Mesendoderm (in vitro differentiated cells): ENCODE measurements at places on chromosomes 5 and 9.

- no peak overlapping the region for H3K27ac ChIP-seq
- H3K4me3 ChIP-seq, result no peak overlapping the region
- H3K27me3 ChIP-seq, result no peaks in the 10 kb centered on the region
- no peaks in the 10 kb centered on the region for H3K4me1 ChIP-seq
Observed at GRCh38 chr9:104555521-104555920, 13.4 kb upstream of the OR13C8 start.

DNA sequence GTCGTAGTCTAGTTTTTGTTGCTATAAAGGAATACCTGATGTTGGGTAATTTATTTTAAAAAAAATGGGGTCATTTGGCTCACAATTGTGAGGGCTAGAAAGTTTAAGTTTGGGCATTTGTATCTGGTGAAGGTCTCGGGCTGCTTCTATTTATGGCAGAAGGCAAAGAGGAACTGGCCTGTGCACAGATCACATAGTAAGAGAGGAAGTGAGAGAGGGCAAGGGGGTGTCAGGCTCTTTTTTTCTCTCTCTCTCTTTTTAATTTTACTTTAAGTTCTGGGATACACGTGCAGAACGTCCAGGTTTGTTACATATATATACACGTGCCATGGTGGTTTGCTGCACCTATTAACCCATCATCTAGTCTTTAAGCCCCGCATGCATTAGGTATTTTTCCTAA, 453.3 kb downstream of the DIRAS2 start:
- H3K27ac ChIP-seq, result no peak overlapping the region
- H3K4me3 ChIP-seq, result no peak overlapping the region
- H3K36me3 ChIP-seq, result no peaks in the 10 kb centered on the region

DNA sequence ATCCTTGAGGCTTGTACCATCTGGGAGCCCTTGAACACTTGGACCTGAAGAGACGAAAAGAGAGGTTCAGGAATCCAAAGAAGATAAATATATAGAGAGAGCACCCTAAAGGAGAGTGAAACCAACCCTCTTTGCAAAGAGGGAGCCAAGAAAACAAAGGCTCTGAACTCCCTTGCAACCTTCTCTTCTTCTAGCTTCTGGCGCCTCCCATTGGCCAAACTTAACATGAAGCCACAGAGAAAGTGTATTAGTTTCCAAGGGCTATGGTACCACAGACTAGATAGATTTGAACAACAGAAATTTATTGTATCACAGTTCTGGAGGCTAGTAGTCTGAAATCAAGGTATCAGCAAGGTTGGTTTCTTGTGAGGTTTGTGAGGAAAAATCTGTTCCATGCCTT, 175.1 kb downstream of the HCN1 start:
- H3K27me3 ChIP-seq, result no peaks in the 10 kb centered on the region
- H3K4me3 ChIP-seq, result no peak overlapping the region
- no peak overlapping the region for H3K27ac ChIP-seq

DNA sequence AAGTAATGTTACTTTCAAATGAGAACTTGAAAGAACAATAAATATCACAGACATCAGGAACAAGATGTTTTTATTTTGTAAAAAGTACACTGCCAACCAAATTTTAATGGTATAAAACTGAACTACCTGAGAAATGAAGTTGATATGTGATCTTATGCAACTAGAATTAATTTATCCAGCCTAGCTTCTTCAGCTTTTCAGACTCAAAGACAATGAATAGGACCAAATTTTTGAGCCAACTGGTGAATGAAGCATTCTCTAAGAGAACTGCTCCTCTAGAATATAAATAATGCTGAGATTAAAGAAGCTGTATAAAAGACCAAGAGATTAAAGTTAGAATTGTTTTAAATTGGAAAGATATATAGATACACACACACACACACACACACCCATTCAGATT, 9.9 kb downstream of the CDC14B start:
- no peaks in the 10 kb centered on the region for H3K27me3 ChIP-seq
- peaks cover 4% of the 10 kb centered on the region for H3K4me1 ChIP-seq
- no peak overlapping the region for H3K27ac ChIP-seq
- no peaks in the 10 kb centered on the region for H3K36me3 ChIP-seq

DNA sequence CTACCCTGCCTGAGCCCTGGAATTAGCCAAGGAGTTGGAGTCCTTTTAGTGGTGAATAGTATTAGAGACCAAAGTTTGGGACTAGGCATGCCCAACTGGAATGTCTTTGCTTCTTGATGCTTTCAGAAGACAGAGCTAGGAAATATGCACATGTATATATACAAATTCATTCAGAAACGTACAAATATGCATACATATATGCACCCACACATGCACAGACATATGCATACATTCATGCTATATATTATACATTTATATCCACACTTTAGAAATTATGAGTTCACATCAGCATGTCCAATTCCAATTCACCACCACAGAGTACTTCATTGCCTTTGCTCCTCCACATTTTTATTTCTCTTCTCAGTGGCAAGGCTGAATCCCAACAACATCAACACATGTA, 398.3 kb upstream of the MPDZ start:
- no peak overlapping the region for H3K27ac ChIP-seq
- DNase-seq, result no peak
- no peak overlapping the region for H3K4me3 ChIP-seq
- H3K4me1 ChIP-seq, result peaks cover 2% of the 10 kb centered on the region

DNA sequence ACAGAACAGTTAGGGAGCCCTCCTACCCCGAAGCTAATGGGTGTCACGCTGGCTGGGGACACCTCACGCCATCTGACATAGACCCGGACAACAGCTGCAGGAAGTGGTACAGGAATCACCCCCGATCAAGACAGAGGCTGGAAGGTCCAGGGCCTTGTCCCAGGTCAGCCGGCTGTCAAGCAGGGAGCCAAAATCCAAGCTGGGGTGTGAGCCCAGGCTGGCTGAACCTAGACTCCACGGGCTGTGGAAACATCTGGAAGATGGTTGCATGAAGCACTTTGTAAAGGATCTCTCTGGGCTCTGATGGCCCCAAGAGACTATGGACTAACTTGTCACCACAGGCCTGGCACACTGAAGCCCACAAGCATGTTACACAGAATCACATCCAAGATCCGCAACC, 68.9 kb upstream of the STXBP1 start:
- no peak overlapping the region for H3K27ac ChIP-seq
- H3K4me3 ChIP-seq, result no peak overlapping the region

DNA sequence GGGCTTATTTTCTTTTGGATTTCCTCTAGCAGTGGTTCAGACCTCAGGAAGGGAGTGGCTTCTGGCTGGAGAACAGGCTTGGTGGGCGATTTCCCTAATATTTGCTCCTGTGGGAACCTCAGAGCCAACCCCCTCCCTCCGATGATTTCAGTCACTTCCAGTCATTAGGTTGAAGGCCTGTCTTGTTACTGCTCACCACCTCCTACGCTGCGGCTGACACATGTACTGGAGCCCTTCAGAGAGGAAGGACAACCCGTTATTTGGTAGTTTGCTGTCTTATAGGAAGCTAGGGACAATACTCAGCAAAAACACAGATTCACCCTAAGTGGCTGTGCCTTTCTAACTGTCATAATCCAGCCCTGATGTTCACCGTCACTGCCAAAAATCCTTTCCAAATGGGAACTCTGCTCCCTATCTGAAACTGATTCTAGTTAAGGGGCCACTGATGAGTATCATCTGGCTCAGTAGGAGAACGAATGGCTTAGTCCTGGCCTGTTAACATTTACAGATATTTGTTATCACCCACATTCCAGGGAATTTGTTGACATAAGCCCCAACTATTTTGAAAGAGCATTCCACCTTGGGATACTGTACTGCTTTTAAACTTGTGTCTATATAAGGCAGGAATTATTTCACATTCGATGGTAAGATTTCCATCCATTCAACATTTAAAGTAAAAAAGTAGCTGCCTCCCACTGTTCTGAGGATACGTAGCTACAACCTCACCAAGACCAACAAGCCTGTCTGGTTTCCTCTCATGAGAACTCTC, 29.3 kb upstream of the ANKH start:
- no peaks in the 10 kb centered on the region for H3K36me3 ChIP-seq
- peak; percentile 76 for DNase-seq
- no peak overlapping the region for H3K4me3 ChIP-seq
- H3K27me3 ChIP-seq, result no peaks in the 10 kb centered on the region

GRCh38 chr9:134212809-134213507, 48.6 kb upstream of the RNU6ATAC start:
- H3K36me3 ChIP-seq, result no peaks in the 10 kb centered on the region
- peak; percentile 23 for DNase-seq
- H3K27me3 ChIP-seq, result no peaks in the 10 kb centered on the region
- H3K27ac ChIP-seq, result no peak overlapping the region

DNA sequence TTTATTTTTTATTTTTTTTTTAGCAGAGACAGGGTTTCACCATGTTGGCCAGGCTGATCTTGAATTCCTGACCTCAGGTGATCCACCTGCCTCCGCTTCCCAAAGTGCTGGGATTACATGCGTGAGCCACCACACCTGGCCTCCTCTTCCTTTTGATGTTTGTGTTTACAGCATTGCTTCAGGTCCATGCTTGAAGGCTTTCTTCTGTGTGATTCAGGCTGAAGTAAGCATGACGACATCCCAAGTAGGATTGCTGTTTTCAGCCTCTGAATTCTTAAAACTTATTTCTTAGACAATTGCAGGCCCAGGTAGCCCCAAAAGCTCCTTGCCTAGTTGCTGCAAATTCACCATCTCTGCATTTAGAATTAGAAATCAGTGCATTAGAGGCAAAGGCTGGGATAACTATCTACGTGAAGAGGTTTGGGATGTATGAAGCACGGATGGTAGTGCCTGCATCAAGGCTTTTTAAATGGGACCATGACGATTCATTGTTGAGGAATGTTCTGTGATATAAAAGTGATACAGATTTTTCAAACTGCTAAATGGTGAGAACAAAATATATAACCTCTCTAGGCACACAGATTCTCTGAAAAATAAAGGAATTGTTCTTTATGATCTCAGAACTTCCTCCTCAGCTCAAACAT, 3.0 kb upstream of the ETF1 start:
- no peak overlapping the region for H3K27ac ChIP-seq
- H3K27me3 ChIP-seq, result no peaks in the 10 kb centered on the region
- no peak overlapping the region for H3K4me3 ChIP-seq
- peaks cover 4% of the 10 kb centered on the region for H3K4me1 ChIP-seq

- no peaks in the 10 kb centered on the region for H3K36me3 ChIP-seq
- DNase-seq, result no peak
- no peaks in the 10 kb centered on the region for H3K4me1 ChIP-seq
- no peak overlapping the region for H3K4me3 ChIP-seq
Observed at GRCh38 chr9:37215830-37216229, 95.5 kb downstream of the ZCCHC7 start.

DNA sequence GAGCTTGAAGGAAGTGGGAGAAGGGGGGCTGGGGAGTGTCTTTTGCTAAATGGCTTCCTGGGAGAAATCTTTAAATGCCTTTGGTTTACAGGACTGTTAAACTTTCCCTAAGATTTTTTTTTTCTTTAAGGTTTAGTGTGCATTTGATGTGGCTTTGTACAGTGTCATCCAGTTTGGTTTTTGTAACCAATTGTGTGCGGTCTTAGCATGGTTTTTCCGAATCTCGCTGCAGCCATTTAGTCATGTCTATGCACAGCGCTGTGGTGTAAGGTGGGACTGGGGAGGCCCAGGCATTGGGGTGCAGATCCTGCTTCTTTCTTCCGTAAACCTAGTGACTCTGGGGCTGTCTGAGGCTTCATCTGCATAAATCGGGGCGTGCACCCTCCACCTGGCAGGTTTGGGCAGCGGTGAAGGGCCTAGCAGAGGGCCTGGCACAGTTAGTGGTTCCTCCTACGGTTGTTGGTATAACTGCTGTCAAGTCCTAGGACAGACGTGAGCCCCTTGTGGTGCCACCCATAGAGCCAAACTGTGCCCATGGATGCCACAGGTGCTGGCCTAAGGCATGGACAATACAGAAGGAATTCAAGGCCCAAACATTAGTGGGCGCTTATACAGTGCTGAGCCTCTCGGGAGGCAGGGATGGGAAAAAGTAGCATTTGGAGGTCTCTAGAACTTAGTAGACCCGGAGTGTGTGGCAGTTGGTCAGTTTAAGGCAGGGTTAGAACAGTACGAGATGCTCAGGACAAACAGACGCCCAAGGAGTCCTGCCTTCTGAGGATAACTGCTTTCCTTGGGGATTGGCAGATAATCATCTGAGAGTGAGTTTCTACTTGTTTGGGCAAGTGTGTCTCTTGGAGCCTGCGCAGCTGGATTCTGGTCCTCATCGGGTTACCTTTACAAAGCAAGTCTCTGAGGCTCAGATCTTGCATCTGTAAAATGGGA, 1.5 kb downstream of the PRRC2B start:
- peak overlapping the region; percentile 95 for H3K27ac ChIP-seq
- peaks cover 10% of the 10 kb centered on the region for H3K4me1 ChIP-seq
- no peak for DNase-seq
- no peaks in the 10 kb centered on the region for H3K36me3 ChIP-seq

GRCh38 chr9:133301253-133302230, 26.5 kb upstream of the ABO start:
- no peak overlapping the region for H3K27ac ChIP-seq
- no peak for DNase-seq
- H3K36me3 ChIP-seq, result no peaks in the 10 kb centered on the region
- no peaks in the 10 kb centered on the region for H3K27me3 ChIP-seq
- no peak overlapping the region for H3K4me3 ChIP-seq

GRCh38 chr9:110650261-110650660, 18.3 kb upstream of the MUSK start:
- H3K4me3 ChIP-seq, result no peak overlapping the region
- no peak overlapping the region for H3K27ac ChIP-seq
- no peak for DNase-seq
- no peaks in the 10 kb centered on the region for H3K4me1 ChIP-seq

DNA sequence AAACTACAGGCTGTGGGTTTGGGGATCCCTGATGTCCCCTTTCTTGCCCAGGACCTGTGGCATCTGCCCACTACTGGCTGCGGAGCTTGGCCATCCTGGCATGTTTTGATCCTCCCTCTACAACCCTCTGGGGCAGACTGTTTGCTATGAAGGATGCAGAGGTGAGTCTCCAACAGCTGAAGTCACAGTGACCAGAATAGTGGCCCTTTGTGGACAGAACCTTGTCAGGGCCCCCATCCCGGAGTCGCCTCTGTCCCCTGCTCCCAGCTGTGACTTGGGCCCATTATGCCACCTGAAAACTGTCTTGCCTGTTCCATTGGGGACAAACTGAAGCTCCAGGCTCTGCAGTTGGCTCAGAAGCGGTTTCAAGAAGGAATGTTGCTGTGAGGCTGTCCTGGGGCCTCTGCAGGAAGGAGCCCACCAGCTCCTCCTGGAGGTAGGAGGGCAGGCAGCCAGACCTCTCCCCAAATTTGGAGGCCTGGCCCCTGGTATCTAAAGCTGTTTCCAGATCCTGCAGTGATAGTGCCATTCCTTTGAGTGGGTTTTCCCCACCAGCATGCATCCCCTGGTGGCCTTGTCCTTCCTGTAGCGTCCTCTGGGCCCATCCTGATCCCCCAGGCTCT, 93.3 kb downstream of the BARX1 start:
- H3K4me3 ChIP-seq, result no peak overlapping the region
- H3K27ac ChIP-seq, result no peak overlapping the region
- peaks cover 1% of the 10 kb centered on the region for H3K4me1 ChIP-seq
- no peaks in the 10 kb centered on the region for H3K36me3 ChIP-seq

- no peak overlapping the region for H3K27ac ChIP-seq
- H3K36me3 ChIP-seq, result no peaks in the 10 kb centered on the region
- H3K4me3 ChIP-seq, result no peak overlapping the region
- H3K4me1 ChIP-seq, result no peaks in the 10 kb centered on the region
Observed at GRCh38 chr5:97641081-97641480, 458.0 kb upstream of the RIOK2 start.
